Stimulated activated CD8-positive, alpha-beta memory T cell treated with anti-CD3 and anti-CD28 coated beads, Interleukin-15, amount 100 ng/mL, for 4 hours (primary cell): ENCODE measurements at places on chromosomes 2 and 18.
A peak's percentile ranks its signal among the peaks of the same experiment; 100 is the strongest.

DNA sequence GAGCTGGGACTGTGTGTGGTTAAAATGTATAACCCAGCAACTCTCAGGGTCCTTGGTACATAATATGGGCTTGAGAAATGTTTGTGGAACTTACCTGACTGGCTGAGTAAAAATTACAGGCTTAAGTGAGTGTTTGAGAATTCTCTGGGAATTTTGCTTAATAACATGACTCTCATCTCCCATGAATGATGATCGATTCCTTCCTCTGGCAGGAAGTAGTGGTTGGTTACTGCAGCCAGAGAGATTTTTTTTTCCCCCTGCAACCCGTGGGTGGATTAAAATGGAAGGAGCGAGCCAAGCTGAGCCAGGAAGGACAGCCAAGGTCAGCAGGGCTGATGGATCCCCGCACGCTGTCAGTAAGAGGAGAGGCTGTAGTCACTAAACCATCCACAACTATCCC is 40.6 kb upstream of the RFX8 start:
- DNase-seq: no peak

DNA sequence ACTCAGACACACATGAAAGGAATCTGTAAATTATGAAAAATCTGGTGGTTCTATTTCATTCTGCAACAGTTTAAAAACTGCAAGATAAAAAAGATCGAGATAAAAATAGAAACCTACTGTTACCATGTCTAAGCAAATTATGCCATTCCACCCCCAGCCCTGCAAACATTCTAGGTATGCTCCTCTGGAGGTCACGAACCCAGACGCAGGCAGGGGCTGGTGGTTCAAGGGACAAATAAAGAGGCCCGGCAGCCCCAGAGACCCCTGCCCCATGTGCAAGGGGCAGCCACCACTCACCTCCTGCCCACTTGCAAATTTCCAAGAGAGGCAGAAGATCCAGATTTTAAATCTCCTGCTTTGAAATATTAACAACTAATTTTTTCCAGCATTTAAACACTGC is 210.5 kb downstream of the ANAPC1 start:
- no peak for DNase-seq

GRCh38 chr2:59112258-59112657 is 871.1 kb upstream of the FANCL start:
- DNase-seq: no peak

DNA sequence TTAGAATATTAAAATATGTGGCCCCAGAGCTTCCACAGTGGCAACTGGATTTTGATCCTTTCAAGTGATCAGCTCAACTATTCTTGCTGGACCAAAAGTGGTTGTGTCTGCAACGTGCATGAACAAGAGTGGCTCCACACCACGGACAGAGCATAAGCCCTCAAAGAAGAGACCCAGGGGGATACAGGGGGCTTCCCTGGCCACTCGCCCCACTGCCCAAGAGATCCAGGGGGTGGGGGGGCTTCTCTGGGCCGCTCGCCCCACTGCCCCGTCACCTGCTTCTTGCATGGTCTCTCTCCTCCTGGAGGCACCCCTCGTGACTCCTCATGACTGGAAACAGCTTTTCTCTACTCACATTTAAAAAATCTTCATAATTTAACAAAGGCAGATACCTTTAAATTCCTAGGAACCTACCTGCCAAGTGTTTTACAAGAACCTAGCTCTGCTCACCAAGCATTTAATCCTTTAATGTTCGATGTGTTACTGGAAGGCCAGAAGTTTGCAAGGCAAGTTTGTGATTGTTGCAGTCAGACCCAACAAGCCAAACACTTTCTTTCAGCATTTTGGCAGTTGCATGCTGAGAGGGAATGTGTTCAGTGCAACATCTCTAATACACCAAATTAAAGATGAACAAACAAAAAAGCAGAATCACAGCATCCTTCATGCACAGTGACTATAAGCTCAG is 174.3 kb downstream of the BCL2 start:
- no peak for DNase-seq

- no peak for DNase-seq
These were observed 196.4 kb downstream of the ARL4C start for GRCh38 chr2:234300391-234300925.

DNA sequence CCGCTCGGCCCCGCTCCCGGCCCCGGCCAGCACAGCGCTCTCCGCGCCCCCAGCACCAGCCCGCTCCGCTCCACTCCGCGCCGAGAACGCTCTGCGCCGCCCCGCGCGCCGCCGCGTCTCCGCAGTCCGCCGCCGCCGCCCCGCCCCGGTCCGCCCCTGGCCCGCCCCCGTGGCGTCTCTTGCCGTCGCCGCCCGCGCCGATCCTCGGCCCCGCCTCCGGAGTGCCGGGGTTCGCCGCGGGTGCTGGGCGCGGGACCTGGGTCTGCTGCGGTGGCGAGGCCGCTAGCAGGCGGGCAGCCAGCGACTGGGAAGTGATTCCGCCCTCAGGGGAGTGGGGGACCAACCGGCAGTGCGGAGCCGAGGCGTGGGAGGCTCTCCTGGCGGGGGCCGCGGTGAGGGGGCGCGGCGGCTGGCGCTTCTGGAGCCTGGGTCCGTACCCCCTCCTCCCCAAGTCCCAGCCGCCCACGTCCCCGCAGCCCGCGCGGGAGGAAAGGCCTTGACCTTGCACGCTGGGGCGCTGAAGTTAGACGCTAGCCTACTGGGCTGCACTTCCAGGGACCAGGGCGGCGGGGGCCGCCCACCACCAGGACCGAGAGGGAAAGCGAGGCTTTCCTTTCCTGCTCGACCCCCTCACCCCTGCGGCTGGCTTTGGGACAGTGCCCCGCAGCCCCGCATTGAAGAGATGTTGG is at the start of gene HS6ST1:
Gene HS6ST1, minus strand, starts transcription at position 93 of the 689 bp plus-strand sequence. CDS start 305 bp downstream, outside the sequence.
- peak; percentile 71 for DNase-seq

GRCh38 chr2:154992826-154993225 is 294.3 kb downstream of the KCNJ3 start:
- DNase-seq: no peak

GRCh38 chr2:127128445-127128904 is 21.5 kb upstream of the BIN1 start:
- no peak for DNase-seq

DNA sequence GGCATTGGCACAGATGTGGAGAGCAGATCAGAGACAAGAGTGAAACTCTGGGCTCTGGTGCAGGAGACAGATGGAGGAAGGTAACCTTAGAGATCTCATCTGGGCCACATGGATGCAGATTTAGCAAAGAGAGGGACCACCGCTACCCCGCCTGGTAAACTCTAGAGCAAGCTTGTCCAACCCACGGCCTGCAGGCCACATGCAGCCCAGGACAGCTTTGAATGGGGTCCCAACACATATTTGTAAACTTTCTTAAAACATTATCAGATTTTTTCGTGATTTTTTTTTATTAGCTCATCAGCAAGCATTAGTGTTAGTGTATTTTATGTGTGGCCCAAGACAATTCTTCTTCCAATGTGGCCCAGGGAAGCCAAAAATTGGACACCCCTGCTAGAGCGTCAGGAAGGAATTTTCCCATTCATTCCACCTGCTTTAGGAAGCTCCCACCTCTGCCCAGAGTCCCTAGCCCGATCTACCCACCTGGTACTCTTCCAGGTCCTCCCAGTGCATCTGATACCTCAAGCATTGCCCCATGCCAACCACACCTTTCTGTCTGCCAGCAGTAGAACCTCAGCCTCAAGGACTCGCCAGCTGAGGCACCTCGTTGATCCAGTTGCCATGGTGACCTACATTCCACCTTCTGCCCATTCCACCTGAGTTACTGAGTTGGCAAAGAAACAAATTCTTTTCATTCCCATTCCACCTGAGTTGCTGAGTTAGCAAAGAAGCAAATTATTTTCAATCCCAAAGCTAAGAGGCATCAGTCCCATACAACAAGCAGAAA is at the start of gene CIB4:
Gene CIB4, minus strand, starts transcription at position 586 of the 784 bp plus-strand sequence. Its CDS starts 52 bp downstream, at position 534.
- no peak for DNase-seq

DNA sequence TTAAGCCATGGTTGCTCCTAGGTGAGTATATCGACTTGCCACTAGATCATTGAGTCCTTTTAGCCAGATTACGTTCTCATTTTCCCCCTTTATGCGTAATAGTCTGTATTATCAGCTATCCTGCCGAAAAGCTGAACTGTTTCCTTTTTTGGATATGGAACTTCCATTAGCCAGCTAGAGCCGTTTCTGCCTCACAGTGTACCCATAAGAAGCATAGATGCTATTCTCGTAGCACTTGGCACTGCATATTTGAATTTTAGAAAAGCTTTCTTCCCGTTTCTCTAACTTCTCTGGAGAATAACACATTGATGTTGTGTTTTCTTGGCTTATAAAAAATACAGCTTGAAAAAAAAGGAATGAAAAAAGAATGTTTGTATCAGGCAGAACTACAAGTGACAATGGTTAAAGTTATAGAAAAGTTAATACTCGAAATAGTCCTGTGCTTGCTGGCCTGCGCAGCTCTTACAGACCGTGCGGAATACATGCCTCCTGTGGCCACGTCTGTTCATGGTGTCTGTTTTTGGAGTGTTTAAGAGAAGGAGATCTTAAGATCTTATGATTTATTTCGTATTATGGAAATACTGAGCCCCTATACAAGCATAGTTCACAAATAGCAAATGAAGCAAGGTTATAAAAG is 710 bp downstream of the DUSP19 start:
- no peak for DNase-seq

GRCh38 chr2:111117598-111118480 is 2.9 kb upstream of the BCL2L11 start:
- DNase-seq: no peak

DNA sequence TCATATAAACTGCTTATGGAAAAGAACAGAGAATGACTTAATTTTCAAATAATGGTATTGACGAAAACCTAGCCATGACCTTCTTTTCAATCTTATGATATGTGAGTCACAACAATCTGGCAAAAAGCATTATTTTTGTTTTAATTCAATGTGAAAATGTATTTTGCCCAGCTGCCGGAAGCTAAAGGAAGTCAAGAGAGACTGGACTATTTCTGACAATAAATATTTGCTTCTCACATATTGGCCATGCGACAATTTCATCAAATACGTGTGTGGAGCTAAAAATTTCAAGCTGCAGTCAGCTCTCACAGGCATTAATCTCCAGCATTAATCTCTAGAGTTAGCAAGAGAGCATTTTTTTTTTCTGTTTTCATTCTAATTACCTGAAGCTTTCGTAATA is 881.0 kb downstream of the CPS1 start:
- no peak for DNase-seq

GRCh38 chr2:74502147-74502719 is 2.8 kb upstream of the LBX2 start:
- no peak for DNase-seq

DNA sequence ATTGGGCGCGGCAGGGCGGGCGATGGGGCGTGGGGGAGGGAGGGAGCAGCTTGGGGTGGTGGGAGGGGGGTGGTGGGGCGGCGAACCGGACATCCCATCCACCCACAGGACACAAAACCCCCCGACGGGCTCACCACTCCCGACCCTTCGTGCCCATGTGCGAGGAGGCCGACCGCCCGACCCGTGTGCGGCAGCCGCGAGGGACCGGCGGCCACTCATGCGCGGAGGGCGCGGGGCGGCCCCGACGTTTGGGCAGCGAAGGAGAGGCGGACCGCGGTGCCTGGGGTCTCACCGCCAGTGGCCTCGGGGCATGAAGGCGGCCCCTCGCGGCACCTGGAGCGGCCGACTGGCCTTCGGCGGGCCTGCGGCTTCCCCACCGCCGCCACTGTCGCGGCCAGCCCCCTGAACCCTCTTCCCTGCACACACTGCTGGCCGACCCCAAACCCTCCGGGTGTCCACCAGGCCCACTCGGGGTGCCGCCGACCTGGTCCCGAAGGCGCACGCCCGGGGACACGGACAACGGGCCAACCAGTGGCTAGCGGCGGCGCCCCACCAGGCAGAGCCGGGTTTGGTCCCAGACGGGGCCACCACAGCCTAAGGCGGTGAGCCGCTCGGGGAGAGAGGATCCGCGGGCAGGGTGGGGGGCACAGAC is 94.6 kb upstream of the ANKRD30BL start:
- no peak for DNase-seq

DNA sequence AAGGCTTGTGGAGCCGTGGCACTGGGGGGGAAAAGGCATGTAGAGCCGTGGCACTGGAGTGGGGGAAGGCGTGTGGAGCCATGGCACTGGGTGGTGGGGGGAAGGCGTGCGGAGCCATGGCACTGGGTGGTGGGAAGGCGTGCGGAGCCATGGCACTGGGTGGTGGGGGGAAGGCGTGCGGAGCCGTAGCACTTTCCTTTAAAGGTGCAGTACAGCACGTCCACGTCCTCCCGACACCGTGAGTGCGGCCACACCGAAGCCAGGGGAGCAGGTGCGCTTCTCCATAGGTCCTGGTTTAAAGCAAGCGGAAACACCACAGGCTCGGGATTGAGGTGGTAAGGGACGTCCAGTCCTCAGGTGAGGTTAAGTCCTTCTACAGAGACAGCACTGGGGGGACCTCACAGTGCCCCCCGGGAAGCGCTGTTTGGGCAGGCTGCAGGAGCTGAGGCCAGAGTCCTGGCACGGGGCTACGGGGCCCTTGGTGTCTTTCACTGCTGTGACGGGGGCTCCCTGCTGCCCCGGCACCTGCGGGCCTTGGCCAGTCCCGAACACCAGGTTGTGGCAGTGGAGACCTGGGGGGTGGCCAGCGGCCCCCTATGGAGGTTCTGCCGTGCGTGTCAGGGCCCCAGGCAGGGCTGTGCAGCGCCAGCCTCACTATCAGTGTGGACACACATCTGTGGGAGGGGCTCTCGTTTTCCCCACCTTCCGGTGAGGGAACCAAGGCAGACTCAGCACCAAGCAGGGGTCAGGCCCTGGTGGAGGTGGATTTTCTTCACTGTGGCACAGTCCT is 93.0 kb upstream of the CTDP1 start:
- DNase-seq: no peak

- DNase-seq: no peak
These were observed 373.6 kb downstream of the CDH7 start for GRCh38 chr18:66124394-66124793.

- no peak for DNase-seq
These were observed 175.9 kb upstream of the ETAA1 start for GRCh38 chr2:67221266-67221665.

DNA sequence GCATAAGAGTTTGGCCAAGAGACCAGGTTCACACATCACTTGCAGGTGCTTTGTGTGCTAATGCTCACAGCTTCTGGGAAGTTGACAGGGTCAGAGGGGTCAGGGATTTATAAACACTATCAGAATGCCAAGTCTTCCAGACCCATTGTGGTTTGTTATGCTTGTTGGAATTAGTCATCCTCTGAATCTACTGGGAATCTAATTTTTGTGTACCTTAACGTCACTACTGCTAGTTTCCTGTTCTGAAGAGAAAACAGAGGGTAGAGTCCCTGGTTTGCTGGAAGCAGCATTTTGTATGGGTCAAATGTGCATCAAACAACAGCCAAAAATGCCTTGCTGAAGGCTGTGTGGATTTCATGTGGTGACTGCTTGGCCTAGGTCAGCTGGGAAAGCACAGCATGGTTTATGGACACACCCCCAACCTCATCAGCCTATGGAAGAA is 33.3 kb downstream of the ANTXR1 start:
- no peak for DNase-seq
